SK-N-SH treated with all-trans-retinoic acid at 6 μM for 48 hours (cell line): ENCODE measurements at places on chromosomes 5 and 9.

DNA sequence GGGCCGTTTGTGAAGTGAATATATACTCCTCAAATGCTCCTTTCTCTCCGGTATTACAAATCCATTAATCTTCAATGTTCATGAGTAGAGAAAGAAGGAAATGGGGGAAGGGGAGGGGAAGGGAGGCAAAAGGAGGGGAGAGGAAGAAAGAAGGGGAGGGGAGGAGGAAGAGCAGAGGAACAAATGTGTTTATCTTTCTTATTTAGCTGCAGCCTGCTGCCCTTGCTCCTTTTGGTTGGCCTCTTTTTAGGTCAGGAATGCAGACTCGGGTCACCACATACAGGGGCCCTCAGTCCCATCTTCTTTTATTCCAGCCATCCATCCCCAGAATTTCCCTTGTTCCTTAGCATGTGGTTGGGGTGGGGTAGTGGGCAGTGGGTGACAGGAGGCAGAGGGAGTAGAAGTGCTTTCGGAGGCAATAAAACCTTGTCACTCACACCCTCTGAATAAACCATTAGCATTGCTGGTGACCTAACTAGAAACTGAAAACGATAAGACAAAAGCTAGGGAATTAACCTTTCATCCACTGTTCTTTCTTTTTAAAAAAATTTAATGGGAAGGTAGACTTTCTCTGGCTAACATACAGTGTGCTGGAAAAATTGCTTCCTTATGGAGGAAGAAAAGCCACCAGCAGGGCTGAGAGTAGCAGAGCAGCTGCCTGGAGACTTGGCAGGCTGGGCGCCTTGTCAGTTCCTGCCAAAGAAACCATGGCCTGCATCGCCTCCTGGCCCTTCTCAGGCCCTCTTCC, 16.8 kb upstream of the PRLR start:
- ATAC-seq: peak; percentile 33; the same call in 1 of the 3 replicates

DNA sequence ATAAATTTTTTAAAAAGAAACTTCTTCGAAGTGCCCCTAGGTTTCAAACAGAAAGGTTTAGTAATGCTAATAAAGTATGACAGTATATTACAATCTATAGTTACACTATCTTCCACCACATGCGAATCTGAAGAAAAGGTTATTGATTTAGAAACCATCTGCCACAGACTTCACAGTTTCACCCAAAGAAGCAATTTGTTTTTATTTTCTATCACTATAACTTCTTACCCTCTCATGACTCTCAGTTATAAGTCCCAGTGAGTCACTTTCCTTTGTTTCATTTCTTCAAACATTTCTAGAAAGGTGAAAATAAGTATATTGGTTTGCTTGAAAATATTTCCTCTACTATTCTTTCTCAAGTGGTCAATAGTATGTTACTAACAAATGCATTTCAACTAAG, 93.6 kb downstream of the MCTP1 start:
- no peak for ATAC-seq

DNA sequence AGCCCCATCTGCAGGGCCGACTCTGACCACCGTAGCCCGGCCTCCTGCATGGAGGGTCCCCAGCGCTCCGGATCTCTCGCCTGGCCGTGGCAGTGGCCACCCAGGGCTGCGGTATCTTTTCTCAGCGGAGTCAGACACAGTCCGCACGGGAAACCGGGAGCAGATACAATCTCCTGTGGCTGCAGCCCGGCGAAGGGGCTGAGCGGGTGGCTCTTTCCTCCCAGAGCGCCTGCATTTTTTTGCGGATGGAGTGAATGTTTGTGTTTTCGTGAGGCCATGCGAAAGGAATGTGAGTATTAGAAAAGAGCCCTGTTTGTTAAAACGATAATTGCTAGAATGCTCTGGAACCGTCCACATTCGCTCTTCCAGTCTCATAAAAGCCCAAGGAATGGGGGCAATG, 53.4 kb upstream of the PTCH1 start:
- ATAC-seq: no peak

- ATAC-seq: no peak
Measured at GRCh38 chr9:18710065-18710464, 236.1 kb downstream of the ADAMTSL1 start.

DNA sequence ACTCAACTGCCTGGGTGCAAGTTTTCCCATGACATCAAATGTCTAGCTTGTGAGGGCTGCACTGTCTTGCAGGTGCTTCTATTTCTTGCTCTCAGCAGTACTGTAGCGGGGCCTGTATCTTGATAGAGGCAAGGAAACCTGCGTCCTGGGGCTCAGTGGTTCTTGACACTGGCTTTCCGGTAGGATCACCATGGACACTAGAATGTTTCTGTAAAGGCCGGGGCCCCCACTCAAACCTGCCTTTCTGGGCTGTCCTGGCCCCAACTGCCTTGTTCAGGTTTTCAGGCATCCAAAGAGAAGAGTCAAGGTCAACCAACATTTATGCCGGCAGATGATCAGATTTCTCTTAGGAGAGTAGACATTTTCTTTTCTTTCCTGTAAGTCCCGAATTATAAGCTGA, 26.7 kb upstream of the TENT4A start:
- no peak for ATAC-seq

DNA sequence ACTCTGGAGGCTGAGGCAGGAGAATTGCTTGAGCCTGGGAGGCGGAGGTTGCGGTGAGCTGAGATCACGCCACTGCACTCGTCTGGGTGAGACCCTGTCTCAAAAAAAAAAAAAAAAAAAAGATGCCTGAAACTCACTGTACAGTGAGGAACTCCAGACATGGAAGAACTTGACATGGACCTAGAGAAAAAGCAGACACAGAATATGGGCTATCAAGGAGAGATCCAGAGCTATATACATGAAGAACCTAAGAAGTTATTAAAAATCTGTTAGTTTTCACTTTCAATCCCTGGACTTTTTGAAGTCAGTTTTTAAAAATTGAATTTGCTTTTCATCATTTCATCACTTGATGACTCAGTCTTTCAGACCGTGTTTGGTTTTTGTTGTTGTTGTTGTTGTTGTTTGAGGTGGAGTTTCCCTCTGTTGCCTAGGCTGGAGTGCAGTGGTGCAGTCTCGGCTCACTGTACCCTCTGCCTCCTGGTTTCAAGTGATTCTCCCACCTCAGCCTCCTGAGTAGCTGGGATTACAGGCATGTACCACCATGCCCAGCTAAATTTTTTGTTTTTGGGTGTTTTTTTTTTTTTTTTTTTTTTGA, 20.3 kb downstream of the PAIP2 start:
- 0 out of 3 replicates have a peak, but pooled peaks have one; percentile 26 for ATAC-seq

GRCh38 chr9:102975251-102975650, 19.9 kb upstream of the CYLC2 start:
- ATAC-seq: no peak

DNA sequence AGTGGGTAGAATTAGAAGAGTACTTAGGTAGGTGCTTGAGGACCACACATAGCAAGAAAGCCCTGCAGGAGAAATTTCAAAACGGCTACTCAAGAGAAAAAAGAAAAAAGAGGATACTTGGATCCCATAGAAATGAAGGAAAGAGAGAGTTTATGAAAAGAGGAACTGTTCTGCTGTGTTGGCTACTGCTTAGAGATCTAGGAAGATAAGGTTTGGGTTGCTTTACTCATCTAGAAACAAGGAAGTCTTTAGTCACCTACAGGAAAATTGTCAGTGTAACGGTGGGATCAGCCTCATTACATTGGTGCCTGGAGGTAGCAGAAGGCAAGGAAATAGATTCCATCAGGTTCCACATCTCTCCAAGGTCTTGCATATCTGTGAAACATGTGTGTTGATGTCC, 14.8 kb upstream of the C5orf46 start:
- no peak for ATAC-seq
